Psoas muscle (tissue), 8 donors: ENCODE measurements at places on chromosomes 12 and 14. TPM values are rescaled to one million over a fixed set of nuclear protein-coding genes. Genes with fewer than 3 reads are reported as not detected.

DNA sequence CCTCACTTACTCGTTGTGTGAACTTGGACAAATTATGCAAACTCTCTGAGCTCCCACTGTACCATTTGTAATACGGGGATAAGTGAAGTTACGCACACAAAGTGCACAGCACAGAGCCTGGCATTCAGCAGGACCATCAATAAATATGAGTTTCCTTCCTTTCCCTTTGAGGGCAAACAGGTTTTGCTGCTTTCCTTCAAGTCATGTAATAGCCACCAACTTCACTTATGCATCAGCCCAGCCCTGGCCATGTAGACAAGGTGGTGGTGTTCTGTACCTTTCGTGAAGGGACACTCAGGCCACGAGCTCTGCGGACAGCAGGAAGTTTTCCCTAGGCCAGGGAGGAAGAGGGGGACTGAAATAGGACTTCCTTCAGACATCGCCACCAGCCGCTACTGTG lies 272.7 kb downstream of the CACNA1C start:
- DNase-seq: no peak

- DNase-seq: peak; percentile 21
Observed at GRCh38 chr12:92466391-92467305, 236.1 kb upstream of the PLEKHG7 start.

DNA sequence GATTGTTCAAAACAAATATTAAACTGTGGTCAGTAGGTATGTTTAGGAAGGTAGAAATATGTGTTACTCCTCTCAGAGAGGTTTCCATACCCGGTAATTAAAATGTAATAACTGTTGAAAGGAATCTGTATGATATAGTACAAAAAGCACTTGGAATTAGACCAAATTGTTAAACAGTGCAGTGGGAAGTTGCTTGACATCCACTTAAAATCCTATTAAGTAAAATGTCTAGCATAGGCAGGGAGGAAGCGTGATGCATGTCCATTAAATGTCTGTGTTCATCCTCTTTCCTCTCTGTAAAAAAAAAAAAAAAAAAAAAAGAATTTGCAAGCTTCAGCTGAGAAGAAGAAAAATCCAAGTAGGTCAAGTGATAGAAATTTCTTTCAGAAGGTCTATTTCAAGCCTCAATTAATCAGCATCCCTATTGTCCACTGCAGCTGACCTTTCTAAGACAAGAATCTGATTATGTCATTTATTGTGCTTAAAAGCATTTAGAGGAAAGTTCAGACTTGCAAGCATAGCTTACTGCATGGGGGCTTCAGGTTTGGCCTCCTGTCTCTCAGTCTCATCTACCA lies 265.6 kb upstream of the RGS6 start:
- DNase-seq: no peak

DNA sequence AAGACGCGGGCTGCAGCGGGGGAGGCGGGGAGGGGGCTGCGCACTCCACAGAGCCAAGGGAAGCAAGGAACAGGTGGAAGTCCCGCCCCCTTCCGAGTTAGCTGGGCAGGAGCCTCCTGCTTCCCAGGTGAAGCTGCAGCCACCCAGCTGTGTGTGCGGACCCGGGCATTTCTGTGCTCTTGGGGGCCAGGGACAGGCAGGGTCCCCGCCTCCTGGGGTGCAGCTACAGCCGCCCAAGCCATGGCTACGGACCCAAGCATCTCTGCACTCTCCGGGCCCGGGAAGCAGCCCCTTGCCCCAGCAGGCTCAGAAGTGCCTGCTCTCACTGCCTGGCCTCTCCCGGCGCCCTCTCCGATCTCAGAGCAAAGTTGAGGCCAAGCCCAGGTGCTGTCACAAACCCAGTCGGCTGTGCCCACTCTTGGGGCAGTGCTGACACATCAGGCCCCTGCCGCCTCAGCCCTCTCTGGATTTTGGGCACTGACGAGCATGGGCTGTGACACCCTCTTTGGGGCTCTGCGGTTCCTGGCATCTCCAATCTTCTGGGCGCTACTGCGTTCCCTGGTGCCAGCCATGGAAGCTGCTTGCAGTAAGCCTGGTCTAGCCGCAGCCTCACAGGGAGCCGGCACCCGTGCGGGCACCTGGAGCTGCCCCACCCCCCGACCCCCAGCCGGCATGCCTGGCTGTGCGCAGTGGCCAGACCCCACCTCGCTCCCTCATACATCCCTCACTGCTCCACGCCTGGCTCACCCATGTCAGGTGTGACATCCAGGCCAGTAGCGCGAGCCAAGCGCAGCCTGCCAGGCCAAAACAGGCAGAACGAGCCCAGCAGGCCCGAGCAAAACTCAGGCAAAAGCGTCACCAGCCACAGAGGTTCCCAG lies 8.5 kb upstream of the MGAT4C start:
- peak; percentile 37 for DNase-seq

GRCh38 chr12:53550595-53550994 lies 43.3 kb upstream of the NPFF start:
- DNase-seq: no peak

KRT75 gene
- not detected for total RNA-seq

GRCh38 chr12:113007166-113007565 lies 28.8 kb downstream of the OAS2 start:
- no peak for DNase-seq

STYK1 gene
- not detected for total RNA-seq

TMEM132C gene
- total RNA-seq: 0.32 TPM

DNA sequence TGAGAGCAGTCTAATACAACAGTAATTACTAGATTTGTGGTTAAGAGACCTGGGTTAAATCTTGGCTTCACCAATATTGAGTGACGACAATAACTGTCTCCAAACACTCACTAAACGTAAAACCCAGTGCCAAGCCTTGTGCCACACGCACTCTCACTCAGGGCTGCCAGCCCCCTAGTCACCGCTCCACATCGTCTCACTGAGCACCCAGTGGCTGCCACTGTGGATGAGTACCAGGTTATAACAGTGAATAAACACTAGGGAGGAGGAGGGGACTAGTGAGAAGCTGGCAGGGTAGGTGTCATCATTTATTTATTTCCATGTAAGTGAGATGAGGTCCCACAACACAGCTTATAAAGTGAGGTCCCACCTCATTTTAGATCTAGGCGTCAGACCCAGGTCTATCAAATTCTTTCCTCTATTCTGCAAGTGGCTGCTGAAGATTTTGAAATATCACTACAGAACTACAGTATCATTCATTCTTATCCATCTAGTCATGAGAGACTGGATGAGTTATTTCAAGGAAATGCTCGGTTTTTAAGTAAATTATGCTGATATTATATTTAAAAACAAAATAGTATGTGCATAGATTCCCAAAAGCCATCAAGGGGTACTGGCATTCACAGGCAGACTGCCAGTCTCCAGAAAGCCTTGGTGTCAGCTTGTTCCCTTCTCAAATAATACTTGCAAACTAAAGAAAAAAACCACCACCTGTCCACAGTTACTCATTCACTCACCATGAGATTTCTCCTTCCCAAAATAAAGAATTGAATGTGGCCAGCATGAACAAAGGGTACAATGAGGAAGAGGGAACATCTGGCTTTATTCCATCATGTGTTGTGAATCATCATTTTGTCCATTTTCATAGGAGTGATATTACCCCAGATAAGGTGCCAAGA lies 84.0 kb downstream of the PTPN21 start:
- DNase-seq: no peak

GRCh38 chr14:72800848-72801370 lies 93.0 kb downstream of the DPF3 start:
- DNase-seq: no peak

DNA sequence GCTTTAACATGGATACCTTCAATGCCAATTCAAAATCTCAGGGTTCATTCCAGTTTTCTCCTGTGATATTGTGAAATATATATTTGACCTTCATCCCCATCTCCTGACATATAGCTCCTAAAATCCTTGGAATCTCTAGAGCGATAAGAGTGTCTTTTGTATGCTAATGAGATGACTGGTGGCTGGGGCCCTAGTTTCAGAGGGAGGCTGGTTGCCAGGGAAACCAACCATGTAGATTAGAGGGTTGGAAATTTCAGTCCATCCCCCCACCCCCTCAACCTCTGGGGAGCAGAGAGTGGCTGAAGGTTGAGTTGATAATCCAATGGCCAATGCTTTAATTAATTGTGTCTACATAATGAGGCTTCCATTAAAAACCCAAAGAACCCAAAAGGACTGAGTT lies 59.4 kb downstream of the SDR9C7 start:
- no peak for DNase-seq

ADCY6 gene
- 18.9 TPM for total RNA-seq

DNA sequence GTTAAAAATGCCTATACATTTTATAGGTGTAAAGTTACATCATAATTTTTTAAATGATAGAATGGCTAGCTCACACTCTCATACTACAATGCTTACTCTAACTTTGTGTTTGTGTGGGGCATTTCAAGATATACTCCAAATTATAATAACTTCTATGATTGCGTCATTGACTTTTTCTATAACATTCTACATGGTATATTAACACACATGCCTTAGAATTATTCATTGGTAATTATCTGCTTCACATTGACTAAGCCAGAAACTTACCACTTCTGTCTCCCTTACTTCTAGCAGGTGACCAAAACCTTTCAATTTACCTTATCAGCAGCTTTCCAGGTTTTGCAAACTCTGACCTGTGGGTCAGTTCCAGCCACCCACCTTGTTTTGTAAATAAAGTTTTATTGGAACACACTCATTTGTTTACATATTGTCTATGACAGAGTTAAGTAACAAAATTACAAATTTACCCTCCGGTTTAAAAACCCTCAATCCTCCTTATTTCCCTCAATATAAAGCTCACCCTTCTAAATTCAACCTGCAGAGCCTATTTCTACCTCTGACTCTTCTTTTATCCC lies 12.7 kb upstream of the FLRT2 start:
- DNase-seq: no peak

GRCh38 chr12:66232263-66232662 lies 43.2 kb downstream of the IRAK3 start:
- DNase-seq: no peak

BCL2L14 gene
- not detected for total RNA-seq

DNA sequence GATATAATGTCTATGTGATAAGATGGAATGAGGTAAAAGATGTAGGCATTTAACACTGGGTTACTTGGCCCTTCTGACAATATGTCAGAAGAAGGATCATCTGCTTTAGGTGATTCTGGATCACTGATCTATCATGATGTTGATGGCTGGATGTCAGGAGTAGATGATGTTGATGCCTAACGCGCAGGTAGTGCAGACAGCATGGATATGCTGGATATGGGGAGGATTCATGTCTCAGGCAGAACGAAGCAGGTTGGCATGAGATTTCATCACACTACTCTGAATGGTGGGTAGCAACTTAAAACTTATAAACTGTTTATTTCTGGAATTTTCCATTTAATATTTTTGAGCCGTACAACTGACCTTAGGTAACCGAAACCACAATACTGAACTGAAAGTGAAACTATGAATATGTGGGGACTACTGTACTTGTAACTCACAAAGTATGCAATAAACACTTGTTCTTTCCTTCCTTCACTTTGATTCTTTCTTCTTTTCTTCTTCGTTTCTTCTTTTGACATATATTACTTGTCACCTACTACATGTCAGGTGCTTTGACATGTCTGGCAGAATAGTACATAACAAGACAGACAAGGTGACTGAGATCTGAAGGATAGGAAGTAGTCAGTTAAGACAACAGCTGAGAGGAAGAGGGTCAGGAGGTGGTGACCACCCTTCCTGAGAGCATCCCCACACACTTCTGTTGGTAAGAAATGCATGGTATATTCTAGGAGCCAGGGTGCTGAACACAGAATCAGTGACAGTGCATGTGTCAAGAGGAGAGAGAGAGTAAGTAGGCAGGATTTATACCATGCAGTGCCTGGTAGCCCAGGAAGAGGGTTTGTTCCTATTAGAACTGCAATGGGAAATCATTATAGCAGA lies 238.8 kb downstream of the PPFIA2 start:
- DNase-seq: no peak

RASSF9 gene
- total RNA-seq: 2.5 TPM

DNA sequence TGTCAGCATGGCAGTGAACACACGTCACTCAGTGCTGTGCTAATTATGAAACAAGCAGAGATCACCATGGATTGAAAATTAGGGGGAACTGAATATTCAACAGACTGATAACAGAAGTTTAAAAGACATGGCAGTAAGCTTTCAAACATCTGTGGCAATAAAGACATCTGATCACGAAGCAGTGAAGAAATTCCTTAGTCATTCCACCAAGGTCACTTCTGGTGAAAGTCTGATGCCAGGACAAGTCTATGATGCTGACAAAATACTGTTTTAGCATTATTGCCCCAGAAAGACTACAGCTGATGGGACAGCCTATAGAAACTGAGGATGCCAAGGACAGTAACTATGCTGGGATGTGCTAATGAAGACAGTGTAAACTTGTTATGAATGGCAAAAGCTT lies 126.9 kb upstream of the RBM19 start:
- no peak for DNase-seq

GRCh38 chr12:49298160-49298559 lies 3.2 kb downstream of the PRPH start:
- no peak for DNase-seq

- DNase-seq: no peak
Observed at GRCh38 chr14:101549154-101549553, 12.1 kb upstream of the DIO3 start.

GRCh38 chr14:53306911-53307310 lies 153.8 kb upstream of the DDHD1 start:
- no peak for DNase-seq

DNA sequence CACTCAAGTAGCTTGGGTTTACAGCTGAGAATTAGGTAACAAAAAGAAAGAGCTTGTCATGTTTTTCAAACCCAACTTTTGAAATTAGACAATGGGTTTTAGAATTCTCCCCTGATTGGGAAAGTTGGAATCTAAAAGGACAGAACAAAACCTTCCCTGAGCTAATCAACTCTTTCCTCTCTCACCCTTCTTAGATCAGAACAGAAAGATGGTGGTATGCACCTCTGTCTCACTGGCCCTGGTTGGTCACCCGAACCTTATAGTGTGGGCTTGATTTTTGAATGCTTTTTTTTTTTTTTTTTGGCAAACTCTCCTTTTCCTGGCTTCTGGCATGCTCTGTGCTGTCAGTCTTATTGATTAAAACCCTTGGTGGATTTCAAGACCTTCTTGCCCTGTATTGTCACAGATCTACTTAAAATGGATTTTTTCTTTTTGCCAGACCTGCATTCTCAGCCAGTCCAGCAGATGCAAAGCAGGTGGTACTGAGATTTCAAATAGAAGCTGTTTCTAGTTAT lies 251.1 kb upstream of the RMST start:
- no peak for DNase-seq

ADAM20 gene
- 1.1 TPM for total RNA-seq

RGS6 gene
- total RNA-seq: 1.6 TPM

SLCO1B1 gene
- not detected for total RNA-seq

GRCh38 chr14:29926701-29927375 lies 809 bp downstream of the PRKD1 start:
- DNase-seq: peak; percentile 82

- no peak for DNase-seq
Observed at GRCh38 chr12:12941450-12942350, 10.3 kb downstream of the GPRC5D start.

NANOG gene
- not detected for total RNA-seq

DNA sequence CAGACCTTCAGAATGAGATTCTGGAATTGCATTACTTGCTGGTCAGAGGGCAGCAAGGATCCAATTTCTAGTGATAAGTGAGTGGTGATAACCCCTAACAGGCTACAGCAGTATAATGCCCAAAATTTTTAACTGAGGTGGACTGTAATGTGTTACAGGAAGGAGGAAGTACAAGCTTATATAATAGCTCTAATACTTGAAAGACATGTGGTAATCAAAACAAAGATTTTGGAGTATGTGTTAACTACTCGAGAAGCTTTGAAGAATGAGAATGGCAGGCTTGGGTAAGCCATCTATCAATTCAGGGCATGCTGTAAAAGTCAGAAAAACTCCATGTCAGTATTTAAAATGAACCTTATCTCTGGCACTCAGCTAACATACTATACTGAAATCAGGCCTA lies 70.5 kb downstream of the ANKS1B start:
- no peak for DNase-seq

ANKRD33 gene
- not detected for total RNA-seq
